ENCODE measurements at places on chromosomes 4 and X.
A peak's percentile ranks its signal among the peaks of the same experiment; 100 is the strongest.

DNA sequence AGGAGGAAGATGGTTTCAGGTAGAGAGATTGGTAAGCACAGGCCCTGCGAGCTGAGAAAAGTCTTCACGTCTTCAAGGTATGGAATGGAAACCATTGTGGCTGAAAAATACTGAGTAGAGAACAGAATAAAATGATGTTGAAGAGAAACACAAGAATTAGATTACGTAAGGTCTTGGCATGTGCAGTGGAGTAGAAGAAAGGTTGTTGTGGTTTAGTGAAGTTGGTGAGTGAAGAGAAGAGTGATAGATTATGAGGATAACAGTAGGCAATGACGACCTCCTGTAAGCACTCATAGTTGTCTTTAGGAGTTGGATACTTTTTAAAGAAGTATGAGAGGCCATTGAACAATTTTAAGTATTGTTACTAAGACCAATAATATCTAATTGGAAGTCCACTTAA, 642.6 kb downstream of the PCDH7 start:
- no peak for DNase-seq

GRCh38 chr4:38759113-38759789, 23.5 kb downstream of the TLR10 start:
- peak; percentile 48 for DNase-seq

GRCh38 chr4:73731968-73732610, 8.3 kb upstream of the CXCL8 start:
- DNase-seq = no peak

- no peak for DNase-seq
These were observed 28.1 kb downstream of the CASP6 start for GRCh38 chr4:109675181-109675580.

DNA sequence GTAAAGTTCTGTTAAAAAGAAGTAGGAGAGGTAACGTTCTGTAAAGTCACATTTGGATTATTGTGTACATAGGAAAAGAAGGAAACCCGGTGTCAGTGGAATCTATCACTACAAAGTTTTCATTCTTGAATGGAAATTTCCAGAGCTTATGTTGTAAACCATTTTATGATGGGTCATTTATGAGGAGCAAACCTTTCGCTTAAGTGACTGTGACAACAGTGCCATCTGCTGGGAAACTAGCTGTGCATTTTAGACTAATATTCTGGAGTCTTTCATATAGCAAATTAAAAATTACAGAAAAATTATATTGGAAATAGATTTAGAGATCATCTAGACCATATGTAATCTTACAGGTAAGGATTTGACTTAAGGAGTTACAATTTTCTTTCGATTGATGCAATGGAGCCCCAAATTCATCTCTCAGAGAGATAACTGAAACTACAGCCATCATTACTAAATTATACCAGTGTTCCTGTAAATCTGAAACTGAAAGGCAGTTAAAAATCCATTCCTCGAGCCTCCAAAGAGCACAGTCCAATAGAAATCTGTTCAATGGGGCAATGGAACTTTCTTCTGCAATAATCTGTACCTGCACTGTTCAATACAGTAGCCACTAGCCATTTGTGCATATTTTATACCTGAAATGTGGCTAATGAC, 26.9 kb downstream of the ASB9 start:
- DNase-seq = no peak

- DNase-seq = no peak
These were observed 57.2 kb downstream of the SCML2 start for GRCh38 chrX:18297251-18297650.

DNA sequence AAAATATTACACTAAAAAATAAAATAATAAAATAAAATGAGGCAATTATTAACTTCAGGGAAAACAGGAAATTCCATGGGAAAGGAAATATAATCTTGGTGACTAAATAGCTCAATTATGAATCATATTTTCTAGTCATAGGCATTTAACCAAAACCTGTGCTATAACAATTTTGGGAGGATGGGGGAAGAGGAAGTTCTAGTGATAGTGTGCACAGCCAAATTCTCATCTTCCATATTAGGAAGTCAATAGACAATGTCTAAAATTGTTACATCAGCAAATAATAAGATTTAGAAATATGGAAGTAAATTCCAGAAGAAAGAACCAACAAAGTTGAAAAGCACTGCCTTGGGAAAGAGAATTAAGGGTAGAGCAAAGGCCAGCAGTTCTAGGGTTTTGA, 2.8 kb downstream of the AWAT2 start:
- no peak for DNase-seq

GRCh38 chrX:105865709-105866108, 43.4 kb downstream of the NRK start:
- DNase-seq = no peak

DNA sequence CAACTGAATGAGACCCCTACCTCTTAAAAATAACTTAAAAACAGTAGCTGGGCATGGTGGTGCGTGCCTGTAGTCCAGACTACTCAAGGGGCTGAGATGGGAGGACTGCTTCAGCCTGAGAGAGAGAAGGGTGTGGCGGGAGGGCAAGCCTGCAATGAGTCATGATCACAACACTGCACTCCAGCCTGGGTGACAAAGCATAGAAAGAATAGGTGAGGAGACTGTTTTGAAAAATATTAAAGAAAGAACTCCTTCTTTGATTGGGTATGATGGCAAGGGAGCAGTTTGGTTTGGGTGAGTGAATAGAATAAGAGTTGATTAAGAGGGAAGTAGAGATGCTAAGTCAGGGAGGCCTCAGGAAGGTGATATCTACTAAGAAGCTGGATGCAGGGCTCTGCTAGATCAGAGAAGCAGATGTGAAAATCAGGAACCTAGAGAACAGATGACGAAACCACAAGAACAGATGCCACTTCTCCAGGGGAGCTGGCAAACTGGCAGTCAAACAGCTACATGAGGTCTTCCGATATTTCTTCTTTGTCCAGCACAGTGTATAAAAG, 318.6 kb downstream of the OPHN1 start:
- no peak for DNase-seq

GRCh38 chr4:174713181-174713580, 115.9 kb downstream of the GLRA3 start:
- DNase-seq = no peak

GRCh38 chr4:87416965-87417364, 5.4 kb upstream of the NUDT9 start:
- DNase-seq = no peak

- no peak for DNase-seq
These were observed 151.1 kb downstream of the SLC7A11 start for GRCh38 chr4:138090918-138091676.

- DNase-seq = no peak
These were observed 160.3 kb upstream of the GPC4 start for GRCh38 chrX:133575501-133576136.

GRCh38 chr4:39435659-39436563, 22.8 kb downstream of the RPL9 start:
- no peak for DNase-seq

DNA sequence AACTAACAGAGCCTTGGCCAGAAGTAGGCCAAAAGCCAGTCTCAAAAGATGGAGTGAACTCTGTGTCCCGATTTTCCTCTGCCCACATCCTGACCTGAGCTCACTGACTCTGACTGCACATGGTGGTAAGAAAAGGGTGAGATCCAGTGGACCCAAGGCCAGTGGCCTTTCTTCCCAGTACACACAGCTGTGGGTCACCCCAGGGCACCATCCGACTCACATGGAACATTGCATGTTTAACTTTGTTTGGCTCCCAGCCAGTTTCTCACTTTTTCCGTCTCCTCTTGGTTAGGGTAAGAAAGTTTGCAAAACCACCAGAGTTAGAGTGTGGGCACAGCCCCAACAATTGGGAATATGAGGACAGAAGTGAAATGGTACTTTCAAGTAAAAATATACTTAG, 69.8 kb downstream of the GAB1 start:
- no peak for DNase-seq

DNA sequence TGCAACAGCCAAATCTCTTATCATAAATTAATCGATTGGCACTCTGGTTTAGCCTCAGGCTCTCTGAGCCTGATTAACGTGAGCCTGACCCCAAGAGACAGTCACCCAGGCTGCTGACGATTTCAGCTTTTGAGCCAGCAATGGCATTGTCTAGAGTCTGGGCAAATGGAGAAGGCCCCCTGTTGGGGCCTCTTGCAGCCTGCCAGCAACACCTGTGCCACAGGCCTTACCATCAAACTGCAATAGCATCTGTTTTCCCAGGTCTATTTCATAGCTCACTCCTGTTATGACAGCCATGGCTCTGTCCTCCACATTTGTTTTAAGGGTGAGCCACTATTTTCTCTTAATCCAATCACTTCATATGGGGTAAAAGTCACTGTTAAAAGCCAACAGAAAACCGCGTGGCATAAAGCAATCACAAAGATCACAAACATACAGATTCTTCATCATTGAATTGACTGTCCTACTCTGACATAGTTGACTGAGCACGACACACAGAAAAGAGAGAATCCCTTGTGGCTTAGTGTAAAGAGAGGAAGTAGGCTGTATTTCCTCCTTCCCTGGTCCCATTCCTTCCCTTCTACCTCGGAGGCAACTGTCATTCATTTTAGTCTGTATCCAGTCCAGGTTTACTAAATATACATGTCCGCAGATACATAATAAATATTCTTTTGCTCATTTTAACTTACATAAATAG, 47.8 kb downstream of the SLC9A7 start:
- no peak for DNase-seq

- no peak for DNase-seq
These were observed 27.0 kb upstream of the BANK1 start for GRCh38 chr4:101763576-101763975.

- DNase-seq = no peak
These were observed 9.1 kb downstream of the TADA2B start for GRCh38 chr4:7052313-7052712.

- DNase-seq = no peak
These were observed 18.7 kb downstream of the YIPF7 start for GRCh38 chr4:44632733-44633132.

DNA sequence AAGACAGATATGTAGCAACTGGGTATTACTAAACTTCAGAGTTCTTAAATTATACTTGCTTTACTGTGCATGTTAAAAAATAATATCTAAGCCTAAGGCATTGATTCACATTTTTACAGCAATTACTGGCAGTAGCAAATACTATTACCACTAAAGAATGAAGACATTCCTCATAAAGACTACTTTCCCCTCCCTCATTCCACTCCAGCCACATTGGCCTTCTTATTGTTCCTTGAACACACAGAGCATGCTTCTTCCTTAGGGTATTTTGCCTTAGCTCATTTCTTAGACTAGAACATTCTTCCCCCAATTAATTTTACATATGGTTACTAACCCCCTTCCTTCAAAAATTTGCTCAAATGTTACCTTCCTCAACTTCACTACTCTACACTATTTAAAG, 717.0 kb downstream of the CCSER1 start:
- DNase-seq = no peak

DNA sequence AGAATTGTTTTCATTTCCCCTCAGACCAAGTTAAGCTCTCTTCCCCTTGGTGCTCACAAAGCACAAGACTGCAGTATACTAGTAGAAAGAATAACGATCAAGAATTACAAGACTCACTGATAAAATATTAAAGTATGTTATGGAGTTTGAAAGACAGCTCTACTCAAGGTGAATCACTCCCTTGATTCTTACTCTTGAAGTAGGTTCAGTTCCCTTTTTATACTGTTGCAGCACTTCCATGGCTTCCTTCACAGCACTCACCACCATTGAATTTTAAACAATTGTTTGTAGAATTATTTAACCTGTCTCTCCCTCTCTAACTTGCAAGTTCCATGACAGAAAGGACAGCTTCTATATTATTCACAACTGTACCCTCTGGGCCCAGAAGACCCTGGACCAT, 42.2 kb downstream of the CASK start:
- DNase-seq = no peak

DNA sequence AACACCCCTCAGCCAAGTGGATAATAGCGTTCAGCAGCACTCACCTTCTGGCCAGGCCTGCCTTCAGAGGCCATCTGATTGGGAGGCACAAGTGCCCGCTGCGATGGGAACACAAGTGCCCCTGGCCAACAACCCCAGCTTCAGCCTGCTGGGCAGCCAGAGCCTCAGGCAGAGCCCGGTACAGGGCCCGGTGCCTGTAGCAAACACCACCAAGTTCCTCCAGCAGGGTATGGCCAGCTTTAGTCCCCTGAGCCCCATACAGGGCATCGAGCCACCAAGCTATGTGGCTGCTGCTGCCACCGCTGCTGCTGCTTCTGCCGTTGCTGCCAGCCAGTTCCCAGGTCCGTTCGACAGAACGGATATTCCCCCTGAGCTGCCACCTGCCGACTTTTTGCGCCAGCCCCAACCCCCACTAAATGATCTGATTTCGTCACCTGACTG, 55.9 kb upstream of the MTM1 start:
- DNase-seq = no peak

DNA sequence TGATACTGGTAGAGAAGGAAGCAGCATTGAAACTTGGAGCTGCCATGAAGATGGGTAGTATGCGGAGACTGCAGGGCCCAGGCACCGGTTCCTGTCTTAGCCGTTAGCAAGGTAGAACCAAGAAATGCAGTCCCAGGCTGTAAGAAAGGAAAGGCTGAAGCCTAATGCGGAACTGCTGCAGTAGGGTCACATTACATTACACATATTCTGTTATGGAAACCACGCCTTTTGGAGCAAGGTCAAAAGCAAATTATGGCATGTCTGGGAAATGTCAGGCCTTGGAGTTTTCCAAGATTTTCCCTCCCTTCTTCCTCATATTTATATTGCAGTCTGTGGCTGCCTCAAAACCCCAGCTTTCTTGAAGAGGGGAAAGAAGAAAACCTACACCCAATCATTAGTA, 204.8 kb upstream of the RASGEF1B start:
- no peak for DNase-seq

DNA sequence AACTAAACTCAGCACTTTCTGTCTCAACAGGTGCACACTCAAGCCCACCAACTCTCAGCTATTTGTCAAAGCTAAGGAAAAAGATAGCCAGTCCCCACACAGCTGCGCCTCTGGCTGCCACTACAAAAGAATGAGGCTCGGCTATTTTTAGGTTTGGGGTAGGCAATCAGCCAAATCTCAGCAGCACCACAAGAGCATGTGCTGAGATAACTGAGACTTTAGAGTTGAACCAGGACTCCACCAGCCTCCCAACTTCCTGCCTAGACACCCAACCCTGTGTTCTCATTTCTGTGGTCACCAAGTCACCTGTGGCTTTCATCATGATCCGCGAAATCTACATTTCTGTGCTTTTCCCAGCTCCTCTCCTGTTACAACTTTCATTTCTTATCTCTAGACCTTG, 28.0 kb downstream of the DMD start:
- no peak for DNase-seq

DNA sequence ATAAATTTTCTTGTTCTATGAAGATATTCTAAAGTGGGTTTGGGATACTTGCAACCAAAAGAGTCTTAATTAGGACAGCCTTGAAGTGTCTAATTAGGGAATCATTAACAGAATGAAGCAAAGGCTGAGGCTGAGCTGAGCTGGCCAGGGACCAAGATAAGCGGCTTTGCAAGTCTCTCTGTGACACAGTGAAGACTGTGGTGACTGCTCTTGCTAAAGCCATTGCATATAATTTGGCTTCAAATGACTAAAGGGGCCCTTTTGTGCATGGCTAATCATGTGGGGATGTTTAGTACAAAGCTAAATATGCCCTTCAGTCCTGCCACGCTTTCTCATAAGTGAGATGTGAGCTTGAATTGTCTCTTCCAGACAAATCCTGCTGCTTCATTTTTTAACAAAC, 31.2 kb upstream of the GYPA start:
- no peak for DNase-seq
